Effector memory CD8-positive, alpha-beta T cell (primary cell): ENCODE measurements at places on chromosomes 7 and 10.

GRCh38 chr10:126179637-126180036, 208.6 kb downstream of the ADAM12 start:
- no peak for DNase-seq

DNA sequence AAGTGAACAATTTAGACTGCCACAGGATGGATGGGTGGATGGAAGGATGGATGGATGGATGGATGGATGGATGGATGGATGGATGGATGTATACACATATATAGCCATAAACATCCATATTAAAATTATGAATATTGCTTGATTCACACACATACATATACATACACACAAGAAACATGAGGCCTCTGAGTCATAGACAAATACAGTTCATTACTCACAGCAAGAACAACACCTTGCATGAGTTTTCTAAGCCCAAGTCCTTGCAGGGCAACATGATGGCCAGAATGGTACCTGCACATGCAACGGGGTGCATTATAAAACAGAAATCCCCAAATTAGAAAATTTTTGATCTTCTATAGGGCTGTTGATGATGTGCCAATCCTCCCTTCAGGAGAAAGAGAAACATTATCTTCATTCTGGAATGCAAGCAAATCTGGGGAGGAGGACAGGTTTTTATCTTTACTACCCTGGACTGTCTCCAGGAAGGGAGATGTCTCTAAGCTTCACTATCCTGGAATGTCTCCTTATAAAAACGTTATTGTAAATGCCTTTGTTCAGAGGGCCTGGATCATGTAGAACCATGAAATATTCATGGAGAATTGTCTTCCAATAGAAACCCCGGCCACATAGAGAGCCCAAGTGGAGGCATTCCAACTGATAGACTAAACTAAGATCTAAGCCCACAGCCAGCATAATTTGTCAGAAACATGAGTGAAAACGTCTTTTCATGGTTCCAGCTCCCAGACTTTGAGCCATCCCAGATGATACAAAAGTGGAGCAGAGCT, 238.6 kb upstream of the LRRN3 start:
- DNase-seq = no peak

DNA sequence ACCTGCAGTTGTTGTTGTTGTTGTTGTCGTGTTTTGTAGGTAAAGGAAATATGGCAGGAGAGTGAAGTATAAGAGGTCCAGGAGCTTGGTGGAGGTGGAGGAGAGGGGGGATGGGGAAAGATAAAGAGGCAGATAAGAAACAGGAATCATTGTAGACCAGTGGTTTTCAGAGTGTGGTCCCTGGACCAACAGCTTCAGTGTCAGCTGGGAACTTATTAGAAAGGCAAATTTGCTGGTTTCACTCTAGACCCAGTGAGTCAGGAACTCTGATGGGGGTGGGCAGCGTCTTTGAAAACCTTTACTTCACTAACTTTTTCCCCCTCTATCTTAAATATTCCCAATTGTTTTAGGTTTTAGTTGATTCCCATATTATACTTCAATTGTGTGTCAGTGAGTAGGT, 241.5 kb downstream of the AUTS2 start:
- DNase-seq = no peak

DNA sequence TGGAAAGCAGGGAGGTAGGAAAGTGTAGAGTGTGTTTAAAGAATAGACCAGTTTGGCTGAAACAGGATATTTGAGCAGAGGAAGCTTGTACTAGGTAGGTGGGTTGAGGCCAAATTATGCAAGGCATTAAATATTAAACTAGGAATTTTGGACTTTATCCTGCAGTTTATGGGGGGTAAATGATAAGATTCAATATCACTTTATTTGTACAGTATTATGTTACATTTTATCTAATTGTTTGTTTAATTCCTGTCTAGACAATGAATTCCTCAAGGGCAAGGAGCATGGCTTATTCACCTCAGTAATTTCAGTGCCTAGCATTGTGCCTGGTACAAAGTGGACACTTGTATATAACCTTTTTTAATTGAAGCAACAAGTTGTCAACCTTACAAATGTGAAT, 125.9 kb downstream of the CFTR start:
- no peak for DNase-seq

DNA sequence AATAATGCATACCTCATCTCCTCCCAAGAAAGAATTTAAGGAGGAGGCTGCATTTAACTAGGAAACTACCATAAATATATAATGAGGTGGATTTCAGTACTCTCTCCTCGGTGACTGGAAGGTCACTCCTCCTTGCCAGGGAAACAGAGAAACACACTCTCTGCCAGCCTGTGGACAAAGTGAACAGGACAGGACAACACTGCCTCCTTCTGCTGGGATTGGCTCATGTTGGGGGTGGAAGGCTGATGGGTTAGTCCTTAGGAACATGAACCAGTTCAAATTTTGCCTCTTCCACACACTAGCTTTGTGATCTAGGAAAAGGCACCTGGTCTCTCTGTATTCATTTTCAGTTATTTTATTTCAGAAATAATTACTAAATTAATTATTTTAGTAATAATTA, 50.6 kb upstream of the STEAP4 start:
- DNase-seq = no peak

- no peak for DNase-seq
These were observed 244.6 kb downstream of the SORCS1 start for GRCh38 chr10:106919871-106920282.

- no peak for DNase-seq
These were observed 4.6 kb downstream of the TMEM140 start for GRCh38 chr7:135152442-135152841.
